ENCODE measurements at places on chromosomes 16 and 17.

- no peak for DNase-seq
These were observed 95.6 kb downstream of the WSCD1 start for GRCh38 chr17:6165806-6166205.

GRCh38 chr16:79500286-79500685, 100.3 kb downstream of the MAF start:
- DNase-seq: no peak

DNA sequence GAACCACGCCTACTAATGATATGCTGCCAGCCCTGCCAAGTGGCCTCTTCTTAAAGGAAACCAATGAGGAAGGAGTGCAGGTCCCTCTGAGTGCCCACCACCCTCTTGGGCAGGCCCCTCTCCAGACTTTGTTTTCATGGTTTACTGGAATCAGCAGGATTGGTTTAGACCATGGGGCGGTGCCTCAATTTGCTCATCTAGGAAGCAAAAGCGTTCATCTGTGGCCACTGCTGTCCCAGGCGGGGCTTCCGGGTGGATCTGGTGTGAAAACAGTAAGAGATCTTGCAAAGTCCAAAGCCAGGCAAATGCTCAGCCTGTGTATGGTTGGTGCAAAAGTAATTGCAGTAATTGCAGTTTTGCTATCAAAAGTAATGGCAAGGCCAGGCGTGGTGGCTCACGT, 71.3 kb downstream of the AMFR start:
- DNase-seq: no peak

DNA sequence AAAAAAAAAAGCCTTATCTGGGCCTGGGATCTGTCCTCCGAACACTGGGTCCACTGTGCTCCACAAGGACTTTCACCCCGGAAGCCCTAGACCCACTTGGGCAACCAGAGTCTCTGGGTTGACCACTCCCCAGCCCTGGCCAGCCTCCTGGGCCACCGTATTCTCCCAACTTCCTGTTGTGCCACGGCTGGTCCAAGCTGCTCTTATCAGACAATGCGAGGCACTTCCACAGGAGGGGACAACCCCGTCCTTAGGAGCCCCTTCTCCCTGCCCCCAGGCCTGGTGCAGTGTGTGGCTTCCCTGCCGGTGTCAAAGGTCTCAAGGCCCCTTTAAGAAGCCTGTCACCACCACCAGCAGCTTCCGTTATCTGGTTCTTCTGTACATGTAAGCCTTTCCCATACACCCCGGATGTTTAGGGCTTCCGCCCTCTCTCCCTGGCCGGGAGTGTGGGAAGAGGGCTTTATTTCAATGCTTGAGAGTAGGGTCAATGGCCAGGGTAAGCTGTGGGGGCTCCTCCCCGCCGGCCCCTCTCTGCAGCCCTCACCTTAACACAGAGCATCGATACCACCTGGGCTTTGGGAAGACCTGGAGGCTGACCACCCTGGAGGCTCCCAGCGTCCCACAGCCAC, 313.0 kb downstream of the SEC14L1 start:
- no peak for DNase-seq

DNA sequence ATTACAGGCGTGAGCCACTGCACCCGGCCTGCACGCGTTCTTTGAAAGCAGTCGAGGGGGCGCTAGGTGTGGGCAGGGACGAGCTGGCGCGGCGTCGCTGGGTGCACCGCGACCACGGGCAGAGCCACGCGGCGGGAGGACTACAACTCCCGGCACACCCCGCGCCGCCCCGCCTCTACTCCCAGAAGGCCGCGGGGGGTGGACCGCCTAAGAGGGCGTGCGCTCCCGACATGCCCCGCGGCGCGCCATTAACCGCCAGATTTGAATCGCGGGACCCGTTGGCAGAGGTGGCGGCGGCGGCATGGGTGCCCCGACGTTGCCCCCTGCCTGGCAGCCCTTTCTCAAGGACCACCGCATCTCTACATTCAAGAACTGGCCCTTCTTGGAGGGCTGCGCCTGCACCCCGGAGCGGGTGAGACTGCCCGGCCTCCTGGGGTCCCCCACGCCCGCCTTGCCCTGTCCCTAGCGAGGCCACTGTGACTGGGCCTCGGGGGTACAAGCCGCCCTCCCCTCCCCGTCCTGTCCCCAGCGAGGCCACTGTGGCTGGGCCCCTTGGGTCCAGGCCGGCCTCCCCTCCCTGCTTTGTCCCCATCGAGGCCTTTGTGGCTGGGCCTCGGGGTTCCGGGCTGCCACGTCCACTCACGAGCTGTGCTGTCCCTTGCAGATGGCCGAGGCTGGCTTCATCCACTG, at the start of gene BIRC5:
BIRC5 (plus strand) TSS at position 238 of the 690 bp plus-strand sequence; CDS start at position 302, 64 bp downstream.
- peak; percentile 92 for DNase-seq

DNA sequence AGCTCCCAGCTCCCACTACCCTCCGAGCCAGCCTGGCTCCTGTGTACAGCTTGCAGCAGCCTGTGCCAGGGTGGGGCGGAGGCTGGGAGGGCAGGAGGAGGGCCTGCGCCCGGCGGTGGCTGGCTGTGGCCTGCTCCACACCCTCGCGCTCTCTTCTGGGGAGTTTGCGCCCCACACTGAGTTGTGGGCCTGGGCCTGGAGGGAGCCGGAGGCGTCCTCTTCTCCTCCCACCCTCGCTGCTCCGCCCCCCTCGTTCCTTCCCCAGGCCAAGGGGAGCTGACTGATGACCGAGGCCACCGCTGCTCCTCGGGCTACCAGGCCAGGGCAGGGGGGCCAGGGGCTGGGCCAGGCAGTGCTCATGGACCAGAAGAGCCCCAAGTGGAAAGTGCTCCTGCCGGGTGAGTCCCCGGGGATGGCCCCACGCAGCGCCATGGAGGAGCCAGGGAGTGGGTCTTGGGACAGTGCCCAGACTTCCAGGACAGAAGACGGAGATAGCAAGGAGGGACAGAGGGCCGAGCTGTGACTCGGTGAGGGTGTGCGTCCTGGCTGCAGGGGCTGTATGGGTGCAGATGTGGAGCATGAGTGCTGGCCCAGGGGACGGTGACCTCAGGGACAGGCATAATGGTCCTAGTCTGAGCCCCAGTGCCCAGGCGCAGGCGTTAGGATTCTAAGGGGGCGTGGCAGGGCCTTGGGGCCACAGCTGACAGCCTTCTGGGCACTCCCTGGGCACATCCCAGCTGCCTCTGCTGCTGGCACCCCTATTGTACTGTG, 242.1 kb upstream of the GSE1 start:
- DNase-seq: no peak

GRCh38 chr16:61547626-61548025, 488.6 kb downstream of the CDH8 start:
- DNase-seq: no peak

DNA sequence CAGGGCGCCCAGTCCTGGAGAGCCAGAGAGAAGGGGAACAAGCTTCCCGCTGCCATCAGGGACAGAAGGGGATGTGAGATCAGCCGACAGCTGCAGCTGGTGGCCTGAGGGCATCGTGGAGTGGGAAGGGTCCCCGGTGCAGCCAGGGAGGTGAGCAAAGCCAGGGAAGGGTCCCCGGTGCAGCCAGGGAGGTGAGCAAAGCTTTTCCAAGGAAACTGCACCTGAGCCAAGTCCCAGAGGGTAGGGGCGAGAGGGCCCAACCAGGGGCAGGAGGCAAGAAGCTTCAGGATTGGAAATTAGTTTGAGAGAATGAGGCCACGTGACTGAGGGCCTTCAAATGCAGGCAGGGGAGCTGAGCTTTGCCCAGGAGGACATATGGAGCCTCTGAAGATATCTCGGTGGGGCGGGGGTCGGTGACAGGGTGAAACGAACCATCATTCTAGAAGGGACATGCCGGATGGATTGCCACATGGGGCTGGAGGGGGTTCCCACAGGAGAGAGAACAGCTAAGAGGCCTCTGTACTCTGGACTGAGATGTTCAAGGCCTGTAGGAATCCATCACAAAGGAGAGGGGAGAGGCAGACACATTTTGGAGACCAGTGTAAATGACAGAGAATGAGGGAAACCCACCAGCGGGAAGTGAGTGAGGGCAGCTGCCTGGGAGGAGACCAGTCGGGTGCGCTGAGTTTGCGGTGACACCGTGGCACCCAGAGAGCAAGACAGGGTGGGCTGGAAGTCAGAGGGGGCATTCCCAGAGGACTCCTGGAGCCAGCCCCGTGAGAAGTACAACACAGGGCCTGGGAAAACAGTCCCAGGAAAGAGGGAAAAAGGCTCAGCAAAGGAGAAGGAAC, 31.4 kb upstream of the RPH3AL start:
- DNase-seq: no peak

- peak; percentile 68 for DNase-seq
These were observed 138.2 kb downstream of the CCT6B start for GRCh38 chr17:34823023-34823422.

GRCh38 chr16:89541792-89542191, 18.7 kb upstream of the RPL13 start:
- DNase-seq: no peak

DNA sequence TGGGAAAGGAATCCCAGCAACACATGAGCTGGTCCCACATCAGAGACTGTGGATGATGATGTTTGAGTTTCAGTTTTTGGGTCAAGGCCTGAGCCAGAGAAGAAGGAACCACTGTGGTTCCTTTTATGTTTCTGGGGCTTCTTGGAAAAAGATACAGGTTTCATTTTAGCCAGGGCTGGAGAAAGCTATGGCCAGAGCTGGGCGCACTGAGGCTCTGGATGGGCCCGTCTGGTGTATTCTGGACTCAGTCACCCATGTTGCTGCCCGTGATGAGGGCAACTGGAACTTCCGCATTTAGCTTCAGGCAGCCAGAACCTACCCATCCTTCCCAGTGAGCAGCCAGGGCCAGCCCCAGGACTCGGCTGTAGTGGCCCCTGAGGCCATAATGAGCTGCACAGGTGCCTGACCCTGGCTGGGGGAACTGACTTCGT, 15.0 kb upstream of the PITPNA start:
- peak; percentile 62 for DNase-seq

GRCh38 chr16:73697336-73697735, 599.3 kb upstream of the PSMD7 start:
- no peak for DNase-seq

DNA sequence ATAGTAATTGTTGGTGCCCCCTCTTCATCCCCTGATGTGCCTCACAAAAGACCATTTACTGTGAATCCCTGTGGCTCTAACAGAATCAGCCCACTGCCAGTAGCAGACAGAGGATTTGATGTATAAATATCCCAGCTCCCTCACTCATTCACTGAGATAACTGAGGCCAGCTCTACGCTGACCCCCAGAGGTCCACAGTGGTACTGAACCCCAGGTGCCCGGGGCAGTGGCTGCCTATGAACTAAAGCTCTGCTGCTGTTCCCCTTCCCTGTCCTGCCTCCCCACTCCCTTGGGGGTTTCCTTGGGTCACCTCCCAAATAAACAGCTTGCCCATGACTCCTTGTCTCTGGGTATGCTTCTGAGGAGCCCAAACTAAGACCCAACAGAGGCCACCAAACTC, 295.8 kb downstream of the FOXL1 start:
- DNase-seq: peak; percentile 53

DNA sequence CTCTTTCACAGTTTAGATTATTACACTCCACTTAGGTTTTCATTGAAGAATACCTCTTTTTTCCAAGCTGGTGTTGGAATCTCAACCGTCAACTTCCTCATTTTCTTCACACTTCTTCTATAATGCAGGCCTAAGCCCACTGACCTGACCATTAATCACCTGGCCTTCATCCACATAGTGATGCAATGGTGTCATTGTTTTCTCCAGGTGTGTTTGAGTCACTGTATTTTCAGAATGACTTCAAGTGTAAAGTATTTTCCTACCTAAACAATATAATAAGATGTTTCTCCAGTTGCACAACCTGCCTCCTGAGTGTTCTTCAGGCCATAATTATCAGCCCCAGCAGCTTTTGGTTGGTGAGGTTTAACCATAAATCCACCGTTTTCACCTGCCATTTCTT, 1675.1 kb downstream of the TP53TG3F start:
- no peak for DNase-seq

GRCh38 chr16:57893217-57893558, 77.7 kb downstream of the CNGB1 start:
- DNase-seq: no peak

GRCh38 chr17:3921006-3921405, 4.7 kb upstream of the P2RX1 start:
- DNase-seq: no peak

GRCh38 chr17:2718150-2718938, 6.8 kb upstream of the CLUH start:
- no peak for DNase-seq

- DNase-seq: peak; percentile 92
These were observed at the start of gene ELP5 for GRCh38 chr17:7252176-7253043. ELP5 (plus strand) TSS chr17:7252215; CDS start chr17:7252551, 336 bp downstream.

DNA sequence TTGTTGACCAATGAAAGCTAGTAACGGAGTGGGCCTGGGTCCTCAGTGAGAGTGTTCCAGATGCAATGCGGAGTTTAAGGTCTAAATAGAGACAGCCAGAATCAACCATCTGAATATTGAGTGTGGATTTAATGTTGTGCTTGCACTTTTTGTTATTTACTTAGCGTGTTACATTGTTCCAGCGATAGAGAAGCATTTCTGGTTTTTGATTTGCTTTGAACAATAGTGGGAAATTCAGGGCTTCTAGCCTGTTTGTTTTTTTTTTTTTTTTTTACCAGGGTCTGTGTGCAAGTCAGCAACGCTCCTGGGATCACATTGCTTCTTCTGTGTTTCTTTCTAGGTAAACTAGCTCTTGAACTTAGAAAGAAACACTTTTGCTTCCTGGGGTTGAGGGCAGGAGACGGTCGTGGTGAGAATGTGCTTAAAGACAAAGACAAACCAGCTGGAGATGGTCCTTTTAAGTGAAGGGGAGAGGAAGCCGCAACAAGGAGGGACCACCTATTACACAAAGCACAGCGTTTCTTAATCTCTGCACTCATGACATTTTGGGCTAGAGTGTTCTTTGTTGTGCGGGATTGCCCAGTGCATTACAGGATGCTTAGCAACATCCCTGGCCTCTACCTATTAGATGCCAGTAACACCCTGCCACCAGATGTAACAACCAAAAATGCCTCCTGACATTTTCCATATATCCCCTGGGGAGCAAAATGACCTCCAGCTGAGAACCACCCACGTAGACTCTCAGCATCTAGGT, 119.2 kb downstream of the MAP2K6 start:
- no peak for DNase-seq

DNA sequence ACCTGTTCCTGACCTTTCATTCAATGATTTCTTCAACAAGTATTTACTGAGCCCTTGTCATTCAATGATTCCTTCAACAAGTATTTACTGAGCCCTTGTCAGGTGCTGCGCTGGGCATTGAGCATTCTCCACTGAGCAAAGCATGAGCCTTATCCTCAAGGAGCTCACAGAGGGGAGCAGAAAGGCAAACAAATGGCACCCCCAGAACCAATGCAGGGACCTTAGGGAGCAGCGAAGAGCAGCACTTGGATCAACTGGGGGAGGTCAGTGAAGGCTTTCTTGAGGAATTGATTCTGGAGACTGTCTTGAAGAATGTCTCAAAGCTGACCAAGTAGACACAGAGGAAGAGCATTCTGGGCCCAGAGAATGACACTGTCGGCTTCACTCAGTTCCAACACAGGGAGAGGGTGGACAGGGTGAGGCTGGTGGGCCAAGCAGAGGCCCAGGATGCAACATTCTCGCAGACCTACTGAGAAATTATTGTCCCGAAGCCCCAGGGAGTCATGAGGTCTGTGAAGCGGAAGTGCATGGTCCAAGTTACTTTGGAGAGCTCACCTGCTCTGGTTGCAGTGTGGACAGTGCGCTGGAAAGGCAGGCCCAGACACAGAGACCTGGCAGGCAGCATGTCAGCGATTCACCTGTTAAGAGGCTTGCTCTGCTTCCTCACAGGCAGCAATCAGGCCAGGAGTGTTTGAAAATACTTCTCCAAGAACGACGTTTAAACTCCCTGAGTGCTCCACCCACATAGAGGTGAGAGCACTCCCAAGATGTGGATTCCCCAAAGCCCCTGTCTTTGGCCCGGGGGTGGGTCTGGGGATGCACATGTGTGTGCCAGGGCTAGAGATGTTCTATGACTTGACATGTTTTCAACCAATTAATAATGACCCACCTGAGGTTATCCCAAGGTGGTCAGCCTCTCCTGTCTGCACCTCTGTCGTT, 3.2 kb upstream of the MPO start:
- DNase-seq: peak; percentile 84
